ENCODE measurements at places on chromosomes 13 and 19.
A peak's percentile ranks its signal among the peaks of the same experiment; 100 is the strongest.

DNA sequence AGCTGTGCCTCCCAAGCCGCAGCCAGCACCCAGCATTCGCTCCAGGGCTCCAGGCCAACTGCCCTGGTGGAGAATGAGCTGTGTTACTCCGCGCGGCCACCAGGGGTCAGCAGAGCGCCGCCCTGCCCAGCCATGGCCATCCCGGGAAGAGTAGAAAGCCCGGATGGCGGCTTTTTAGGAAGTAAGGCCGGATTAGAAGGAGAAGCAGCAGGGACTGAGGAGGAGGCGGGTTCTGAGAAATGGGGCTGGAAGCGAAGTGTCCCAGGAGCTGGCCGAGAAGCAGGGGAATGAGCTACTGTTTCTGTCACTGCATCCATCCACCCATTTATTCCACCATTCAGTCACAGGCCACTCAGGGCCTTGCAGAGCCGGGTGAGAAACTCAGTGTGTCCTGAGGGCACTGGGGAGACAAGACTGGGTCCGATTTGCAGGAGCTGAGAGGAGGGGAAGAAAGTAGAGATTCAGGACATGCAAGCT lies 6.6 kb upstream of the NPAS1 start:
- peak; percentile 64 for DNase-seq

GRCh38 chr13:51925865-51926527 lies 64.2 kb downstream of the CCDC70 start:
- no peak for DNase-seq

- DNase-seq: no peak
These were observed 11.4 kb downstream of the EPHX3 start for GRCh38 chr19:15220833-15221232.

GRCh38 chr19:5789886-5790558 lies 941 bp downstream of the DUS3L start:
- DNase-seq: no peak

GRCh38 chr19:54389553-54389952 lies 24.8 kb upstream of the LAIR1 start:
- DNase-seq: no peak

DNA sequence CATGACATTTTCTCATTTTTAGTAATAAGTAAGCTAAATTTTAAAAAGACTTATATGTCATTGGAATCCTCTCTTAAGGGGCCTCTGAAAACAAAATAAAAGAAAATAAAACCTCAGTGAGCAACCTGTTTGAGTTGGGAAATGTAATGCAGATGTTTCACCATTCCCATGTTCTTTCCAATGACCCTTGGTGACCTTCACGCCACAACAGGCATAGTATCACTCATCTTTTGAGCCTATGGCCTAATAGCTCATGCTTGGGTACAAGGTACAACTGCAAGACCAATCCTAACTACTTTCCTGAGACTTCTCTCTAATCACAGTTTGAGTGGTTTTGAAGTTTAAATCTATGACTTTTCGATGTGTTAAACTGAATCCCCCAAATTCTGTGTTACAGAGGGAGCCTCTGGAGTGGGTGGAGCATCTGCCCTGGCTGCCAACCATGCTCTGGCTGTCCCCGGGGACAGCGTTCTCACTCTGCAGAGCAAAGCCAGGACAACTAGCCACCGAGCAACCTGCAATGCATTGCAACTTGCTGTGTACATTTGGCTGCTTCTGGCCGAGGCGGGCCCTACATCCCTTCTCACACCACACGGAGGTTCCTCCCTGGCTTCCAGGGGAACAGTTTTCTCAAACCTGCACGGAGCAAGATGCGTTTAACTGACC lies 307.9 kb upstream of the MAB21L1 start:
- peak; percentile 10 for DNase-seq

GRCh38 chr13:48843630-48844380 lies 131.9 kb upstream of the FNDC3A start:
- DNase-seq: no peak

GRCh38 chr13:77991003-77991402 lies 72.4 kb upstream of the EDNRB start:
- no peak for DNase-seq

GRCh38 chr13:75319254-75319653 lies 162.7 kb downstream of the TBC1D4 start:
- no peak for DNase-seq

- no peak for DNase-seq
These were observed 59.8 kb downstream of the GGACT start for GRCh38 chr13:100528820-100529219.

DNA sequence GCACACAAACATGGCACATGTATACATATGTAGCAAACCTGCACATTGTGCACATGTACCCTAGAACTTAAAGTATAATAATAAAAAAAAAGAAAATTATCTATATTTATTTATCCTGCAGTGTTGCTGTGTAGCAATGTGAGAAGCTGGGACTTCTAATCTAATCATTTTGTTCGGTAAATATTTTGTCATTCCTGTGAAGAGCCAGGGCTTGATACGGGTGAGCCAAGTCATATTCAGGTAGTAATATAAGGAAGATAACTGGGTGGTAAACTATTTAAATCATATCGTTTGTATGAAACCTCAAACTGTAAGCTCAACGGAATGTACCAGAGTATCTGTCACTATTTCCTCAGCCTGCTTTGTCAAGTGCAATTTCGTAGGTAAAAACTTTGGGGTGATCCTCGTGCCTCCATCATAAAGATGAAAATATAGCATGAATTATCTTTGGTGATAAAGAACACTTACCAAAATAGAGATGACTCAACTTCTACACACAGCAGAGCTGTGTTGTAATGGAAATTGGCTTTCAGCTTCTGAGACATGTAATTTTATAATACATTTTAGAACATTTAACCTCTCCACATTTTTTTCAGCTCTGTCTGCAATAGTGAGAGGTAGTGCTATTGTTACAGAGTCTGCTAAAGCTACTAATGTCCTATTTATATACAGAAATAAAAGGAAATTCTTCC lies 92.9 kb downstream of the PCDH9 start:
- DNase-seq: no peak

DNA sequence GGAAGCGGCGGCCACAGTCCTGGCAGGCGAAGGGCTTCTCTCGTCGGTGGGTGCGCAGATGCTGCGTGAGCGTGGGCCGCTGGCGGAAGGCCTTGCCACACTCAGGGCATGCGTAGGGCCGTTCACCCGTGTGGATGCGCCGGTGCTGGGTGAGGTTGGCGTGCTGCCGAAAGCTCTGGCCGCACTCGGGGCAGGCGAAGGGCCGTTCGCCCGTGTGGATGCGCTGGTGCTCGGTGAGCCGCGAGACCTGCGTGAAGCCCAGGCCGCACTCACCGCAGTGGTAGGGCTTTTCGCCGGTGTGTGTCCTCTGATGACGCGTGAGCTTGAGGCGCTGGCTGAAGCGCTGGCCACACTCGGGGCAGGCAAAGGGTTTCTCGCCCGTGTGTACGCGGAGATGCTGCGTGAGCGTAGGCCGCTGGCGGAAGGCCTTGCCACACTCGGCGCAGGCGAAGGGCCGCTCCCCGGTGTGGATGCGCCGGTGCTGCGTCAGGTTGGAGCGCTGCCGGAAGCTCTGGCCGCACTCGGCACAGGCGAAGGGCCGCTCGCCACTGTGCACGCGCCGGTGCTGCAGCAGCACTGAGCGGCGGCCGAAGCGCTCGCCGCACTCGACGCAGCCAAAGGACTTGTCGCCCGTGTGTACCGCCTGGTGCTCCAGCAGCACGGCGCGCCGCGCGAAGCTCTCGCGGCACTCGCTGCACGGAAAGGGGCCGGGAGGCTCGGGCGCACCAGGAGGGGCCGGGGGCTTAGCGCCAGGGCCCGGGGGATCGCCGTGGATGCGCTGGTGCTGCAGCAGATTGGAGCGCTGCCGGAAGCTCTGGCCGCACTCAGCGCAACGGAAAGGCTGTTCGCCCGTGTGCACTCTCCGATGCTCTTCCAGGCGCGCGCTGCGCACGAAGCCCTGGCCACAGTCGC lies 4.0 kb upstream of the UBE2M start:
- no peak for DNase-seq

DNA sequence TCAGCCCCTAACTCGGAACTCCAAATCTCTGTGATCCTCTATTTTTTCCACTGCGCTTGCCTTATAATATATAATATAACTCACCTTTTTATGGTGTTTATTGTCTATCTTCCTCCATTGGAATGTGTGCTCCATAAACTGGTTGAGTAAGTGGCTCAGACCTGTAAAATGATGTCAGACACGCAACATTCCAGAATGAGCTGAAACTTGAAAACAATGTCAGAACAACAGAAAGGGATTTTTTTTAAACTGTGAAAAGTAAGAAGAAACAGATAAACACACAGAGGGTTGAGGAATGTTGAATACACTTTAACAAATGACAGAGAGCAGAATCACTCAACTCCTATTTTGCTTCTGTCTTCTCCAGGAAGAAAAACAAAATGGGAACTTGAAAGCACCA lies 19.1 kb upstream of the FAM216B start:
- no peak for DNase-seq

DNA sequence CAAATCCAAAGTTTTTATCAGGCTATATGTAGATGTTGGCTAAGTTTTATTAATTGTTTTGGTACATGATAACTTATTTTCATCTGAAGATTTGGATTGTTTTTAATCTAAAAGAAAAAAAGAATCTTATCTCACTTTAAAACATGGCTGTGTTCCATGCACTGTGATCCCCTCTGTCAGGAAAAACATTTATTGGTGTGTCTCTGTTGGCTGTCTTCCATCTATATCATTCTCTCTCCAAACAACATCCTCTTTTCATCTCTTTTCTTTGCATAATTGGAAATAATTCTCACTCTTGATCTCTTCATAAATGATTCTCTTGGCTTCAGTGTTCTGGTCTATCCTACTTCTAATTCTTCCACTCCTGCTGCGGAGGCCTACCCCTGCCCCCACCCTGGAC lies 4.2 kb downstream of the NALCN start:
- no peak for DNase-seq

- no peak for DNase-seq
These were observed 145.1 kb downstream of the LACC1 start for GRCh38 chr13:44024846-44025195.

DNA sequence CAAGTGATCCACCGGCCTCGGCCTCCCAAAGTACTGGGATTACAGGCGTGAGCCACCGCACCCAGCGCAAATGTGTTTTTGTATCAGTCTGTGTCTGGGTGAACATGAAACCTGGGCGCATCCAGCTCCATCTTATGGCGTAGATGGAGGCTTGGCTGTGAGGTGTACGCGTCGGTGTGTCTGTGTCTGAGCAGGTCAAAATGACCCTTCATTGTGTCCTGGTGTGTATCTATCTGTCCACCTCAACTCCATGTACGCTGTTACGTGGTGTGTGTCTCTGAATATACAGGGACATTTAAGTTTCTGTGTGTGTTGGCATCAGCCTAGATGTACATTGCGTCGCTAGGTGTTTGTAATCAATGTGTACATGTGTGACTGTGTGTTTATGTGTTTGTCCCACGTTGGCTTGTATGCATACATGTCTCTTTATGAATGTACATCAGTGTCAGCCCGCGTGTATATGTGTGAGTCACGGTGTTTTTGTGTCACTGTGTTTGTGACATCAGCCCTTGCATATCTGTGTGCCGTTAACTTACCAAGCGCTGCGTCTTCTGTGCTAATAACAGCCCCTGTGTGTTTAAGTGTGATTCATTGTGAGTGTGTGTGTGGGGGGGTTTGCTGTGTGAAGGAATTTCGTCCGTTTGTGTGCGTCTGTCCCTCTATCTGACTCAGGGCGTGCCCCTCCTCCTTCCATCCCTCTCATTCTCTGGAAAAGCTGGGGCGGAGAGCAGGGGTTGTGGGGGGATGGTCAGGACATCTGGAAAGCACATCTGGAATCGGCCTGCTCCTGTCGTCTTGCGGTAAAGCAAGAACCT lies 6.4 kb downstream of the AXL start:
- no peak for DNase-seq

- no peak for DNase-seq
These were observed 12.2 kb downstream of the CFD start for GRCh38 chr19:871446-872265.

- DNase-seq: no peak
These were observed 61.9 kb downstream of the FLT1 start for GRCh38 chr13:28432816-28433560.

DNA sequence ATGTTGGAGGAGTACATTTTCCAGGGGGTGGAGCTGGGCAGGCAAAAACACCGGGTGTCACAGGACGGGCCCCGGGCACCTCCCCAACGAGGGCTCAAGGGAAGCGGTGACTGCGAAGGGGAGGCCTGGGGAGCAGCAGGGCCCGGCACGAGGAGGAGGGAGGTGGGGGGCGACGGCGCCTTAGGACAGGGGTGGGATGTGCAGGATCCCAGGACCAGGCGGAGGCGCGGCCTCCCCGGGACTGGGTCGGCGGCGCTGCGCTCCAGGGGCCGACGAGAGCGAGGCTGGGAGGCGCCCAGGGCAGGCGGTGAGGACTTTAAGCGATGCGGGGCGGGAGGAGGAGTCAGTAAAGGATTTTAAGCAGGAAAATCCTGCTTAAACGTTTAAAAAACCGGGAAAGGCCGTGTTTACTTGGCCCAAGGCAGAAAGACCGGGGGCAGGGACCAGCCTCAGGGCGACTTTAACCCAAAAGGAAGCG lies 427 bp downstream of the ZNF160 start:
- DNase-seq: peak; percentile 36

DNA sequence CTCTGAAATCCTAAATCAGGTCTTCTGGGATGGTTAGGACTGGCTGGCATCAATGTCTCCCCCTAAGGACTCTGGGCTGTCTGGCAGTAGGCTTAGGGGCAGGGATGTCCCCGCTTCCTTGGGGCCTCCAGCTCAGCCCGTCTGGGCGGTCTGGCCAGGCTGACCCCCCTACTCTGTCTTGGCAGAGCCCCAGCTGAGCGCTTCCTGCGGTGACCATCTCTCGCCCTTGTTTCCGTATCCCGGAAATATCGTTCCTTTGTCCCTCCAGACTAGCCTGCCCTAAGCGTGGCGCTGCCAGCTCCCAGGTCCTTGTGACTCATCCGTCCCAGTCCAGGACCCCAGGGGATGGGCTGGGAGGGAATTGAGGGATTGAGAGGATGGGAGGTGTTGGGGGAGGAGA lies 11.3 kb downstream of the GTPBP3 start:
- DNase-seq: no peak

DNA sequence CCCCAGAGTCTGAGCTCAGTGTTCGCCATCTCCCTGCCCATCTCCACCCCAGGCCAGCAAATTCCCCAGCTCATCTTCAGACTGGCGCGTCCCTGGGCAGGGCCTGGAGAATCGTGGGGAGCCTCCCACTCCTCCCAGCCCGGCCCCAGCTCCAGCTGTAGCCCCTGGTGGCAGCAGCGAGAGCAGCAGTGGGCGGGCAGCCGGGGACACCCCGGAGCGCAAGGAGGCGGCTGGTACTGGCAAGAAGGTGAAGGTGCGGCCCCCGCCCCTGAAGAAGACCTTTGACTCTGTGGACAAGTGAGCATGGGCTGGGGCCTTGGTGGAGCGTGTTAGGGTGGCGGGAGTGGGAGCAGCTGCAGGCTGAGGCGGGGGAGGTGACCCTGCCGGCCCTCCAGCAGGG lies 8.4 kb upstream of the PRR19 start:
- no peak for DNase-seq

All from NCI-H524 (cell line).